ENCODE measurements at places on chromosomes 6 and 20. TPM values are rescaled to one million over a fixed set of nuclear protein-coding genes. Genes with fewer than 3 reads are reported as not detected.

The KHDC3L gene
- not detected for total RNA-seq

The BCAS1 gene
- not detected for total RNA-seq

The TNXB gene
- total RNA-seq = 23.5 TPM

The ERVFRD-1 gene
- total RNA-seq = not detected

The CRNKL1 gene
- total RNA-seq = 33.9 TPM

The L3MBTL3 gene
- total RNA-seq = 21.8 TPM

The HEBP2 gene
- total RNA-seq = 32.4 TPM

The HLA-DQB2 gene
- total RNA-seq = not detected

The GSTA2 gene
- total RNA-seq = 0.11 TPM

Measured in GM23248 (cell line).